Stimulated activated CD4-positive, alpha-beta T cell treated with anti-CD3 and anti-CD28 coated beads, Interleukin-1b, Interleukin-23, amount 100 ng/mL, for 1 hour (primary cell): ENCODE measurements at places on chromosomes 5 and 9.

- no peak for DNase-seq
These were observed 43.3 kb downstream of the IZUMO3 start for GRCh38 chr9:24502206-24502937.

GRCh38 chr9:127642082-127642740 is 30.1 kb downstream of the STXBP1 start:
- DNase-seq: no peak

DNA sequence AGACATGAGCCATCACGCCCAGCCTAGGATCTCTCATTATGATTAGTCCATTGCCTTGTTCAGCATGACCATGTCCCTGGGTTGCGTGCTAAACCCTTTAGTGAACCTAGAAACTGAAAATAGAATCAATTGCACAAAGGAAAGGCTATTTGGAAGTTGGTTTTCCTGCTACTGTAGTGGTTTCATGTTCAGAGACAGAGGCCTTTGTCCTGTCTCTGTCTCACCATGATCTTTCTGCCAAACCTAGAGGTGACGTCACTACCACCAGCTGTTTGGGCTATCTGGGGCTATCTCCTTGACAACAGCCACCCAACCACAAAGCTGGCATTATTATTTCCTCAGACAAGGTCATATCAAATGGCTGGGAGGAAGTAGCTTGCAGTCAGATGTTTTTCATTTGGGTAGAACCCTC is 4.0 kb upstream of the CDK5RAP2 start:
- no peak for DNase-seq

- DNase-seq: no peak
These were observed 27.6 kb upstream of the ENTREP1 start for GRCh38 chr9:69297300-69297980.

- DNase-seq: no peak
These were observed 98.2 kb downstream of the CAMSAP1 start for GRCh38 chr9:135809166-135809565.

GRCh38 chr5:36443941-36444340 is 142.2 kb upstream of the RANBP3L start:
- no peak for DNase-seq
